ENCODE measurements at places on chromosomes 3 and 15.

DNA sequence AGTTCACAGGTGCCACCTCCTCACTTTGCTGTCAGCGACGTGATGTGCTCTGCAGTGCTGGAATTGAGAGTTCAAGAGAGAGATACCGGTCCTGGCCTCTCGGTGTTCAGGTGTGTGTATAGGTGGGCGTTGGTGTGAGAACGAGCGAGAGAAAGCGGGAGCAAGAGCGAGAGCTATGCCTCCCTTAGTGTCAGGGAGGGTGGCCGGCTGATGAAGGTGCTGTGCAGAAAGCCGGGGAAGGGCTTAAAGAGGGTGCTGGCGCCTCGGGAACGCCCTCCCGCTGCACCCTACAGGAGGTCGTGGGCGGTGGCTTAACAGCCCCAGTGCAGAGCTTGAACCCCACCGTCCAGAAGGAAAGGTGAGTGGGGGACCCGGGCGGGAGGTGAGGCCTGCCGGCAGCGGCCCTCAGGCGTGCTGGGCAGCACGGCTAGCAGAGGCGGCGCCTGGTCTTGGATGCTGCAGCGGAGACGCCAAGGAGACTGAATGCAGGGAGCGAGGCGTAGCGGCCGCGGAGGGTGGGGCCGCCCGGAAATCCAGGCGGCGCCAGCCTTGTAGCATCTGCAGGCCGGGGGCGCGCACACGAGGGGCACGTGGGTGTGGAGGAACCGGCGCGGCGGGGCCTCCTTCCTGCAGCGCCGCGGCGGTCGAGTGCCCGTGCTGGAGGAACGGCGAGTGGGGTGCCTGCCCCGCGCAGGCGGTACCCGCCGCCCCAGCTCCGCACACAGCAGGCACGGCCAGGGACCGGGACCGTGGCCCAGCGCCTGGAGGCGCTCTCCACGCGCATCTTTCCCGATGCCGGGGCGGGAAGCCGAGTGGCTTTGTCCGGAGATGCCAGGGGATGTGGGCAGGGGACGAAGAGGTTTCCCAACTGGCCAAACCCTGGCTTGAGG is 246.8 kb upstream of the TOPAZ1 start:
- DNase-seq: peak; percentile 68

DNA sequence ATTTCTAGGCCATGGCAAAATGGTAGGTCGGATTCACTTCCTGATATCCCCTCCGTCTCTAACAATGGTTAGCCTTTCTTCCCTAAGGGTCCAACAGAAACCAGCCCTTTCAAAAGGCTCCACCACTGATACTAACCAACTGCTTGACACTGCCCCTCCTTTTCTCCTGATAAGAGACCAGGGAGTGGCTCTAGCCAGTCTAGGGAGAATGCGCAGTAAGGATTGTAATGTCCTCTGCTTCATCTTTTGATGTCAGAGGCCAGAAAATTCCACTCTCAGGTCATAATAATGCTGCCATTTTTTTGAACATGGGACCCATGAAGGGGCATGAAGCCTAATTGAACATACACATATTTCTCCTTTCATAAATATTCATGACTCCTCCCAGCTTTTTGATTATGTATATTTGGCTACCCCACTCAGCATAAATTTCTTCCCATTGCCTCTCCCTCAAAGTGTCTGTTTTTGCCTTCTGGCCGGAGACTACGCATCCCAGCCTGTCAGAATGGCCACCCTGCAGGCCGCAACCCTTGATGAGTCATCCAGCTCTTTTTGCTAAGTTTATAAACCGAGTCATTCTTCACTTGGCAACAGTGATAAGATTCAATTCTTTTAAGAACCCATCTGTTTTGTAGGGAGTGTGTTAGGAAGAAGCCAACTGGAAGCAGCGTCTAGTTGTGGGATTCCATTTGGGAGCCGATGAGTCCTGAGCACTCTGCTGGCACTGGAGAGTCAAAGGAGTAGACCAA is 189.0 kb upstream of the MCTP2 start:
- no peak for DNase-seq

GRCh38 chr3:89467898-89468363 is 360.5 kb downstream of the EPHA3 start:
- DNase-seq: no peak

GRCh38 chr3:149252272-149252671 is 30.6 kb upstream of the CP start:
- no peak for DNase-seq

GRCh38 chr3:29581311-29581710 is 300.4 kb downstream of the RBMS3 start:
- DNase-seq: no peak

GRCh38 chr3:18419232-18419631 is 5.9 kb downstream of the SATB1 start:
- no peak for DNase-seq

DNA sequence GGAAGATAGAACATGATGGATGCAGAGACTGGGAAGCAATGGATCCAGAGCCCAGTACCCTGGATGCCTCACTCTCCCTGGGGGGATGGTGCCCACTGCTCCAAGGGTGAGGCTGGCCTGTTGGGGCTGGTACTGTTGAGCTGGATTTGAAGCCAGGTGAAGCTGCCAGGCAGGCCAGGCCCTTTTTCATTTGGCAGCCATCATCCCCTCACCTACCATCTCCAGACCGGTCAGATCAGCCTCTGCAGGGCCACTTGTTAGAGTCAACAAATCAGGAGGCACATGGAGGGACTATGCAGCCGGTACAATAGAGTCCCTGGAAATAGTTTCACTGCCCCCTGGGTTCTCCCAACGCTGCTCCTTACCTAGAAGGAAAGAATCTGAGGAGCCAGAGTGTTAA is 5.9 kb downstream of the MAPKAPK3 start:
- DNase-seq: no peak

- no peak for DNase-seq
Observed at GRCh38 chr3:87702600-87702999, 356.2 kb downstream of the CGGBP1 start.

DNA sequence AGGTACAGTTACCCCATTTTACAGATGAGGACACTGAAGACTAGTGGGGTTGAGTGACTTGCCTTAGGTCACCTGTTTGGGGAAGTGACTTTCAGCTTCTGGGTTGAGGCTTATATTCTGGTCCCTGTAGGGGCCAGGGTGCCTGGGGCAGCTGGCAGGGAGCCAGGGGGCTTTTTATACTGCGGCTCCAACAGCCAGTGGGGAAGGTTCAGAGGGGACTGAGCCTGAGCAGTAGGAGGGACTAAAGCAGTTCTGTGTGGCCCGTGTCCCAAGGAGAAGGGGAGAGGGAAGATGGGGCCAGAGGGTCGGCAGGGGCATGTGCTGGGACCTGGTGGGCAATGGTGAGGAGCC is 37.7 kb downstream of the SLC6A6 start:
- DNase-seq: no peak

- peak; percentile 65 for DNase-seq
Observed at GRCh38 chr15:95259513-95259912, 1028.2 kb downstream of the MCTP2 start.

GRCh38 chr15:35142578-35142977 is 57.5 kb upstream of the NANOGP8 start:
- no peak for DNase-seq

DNA sequence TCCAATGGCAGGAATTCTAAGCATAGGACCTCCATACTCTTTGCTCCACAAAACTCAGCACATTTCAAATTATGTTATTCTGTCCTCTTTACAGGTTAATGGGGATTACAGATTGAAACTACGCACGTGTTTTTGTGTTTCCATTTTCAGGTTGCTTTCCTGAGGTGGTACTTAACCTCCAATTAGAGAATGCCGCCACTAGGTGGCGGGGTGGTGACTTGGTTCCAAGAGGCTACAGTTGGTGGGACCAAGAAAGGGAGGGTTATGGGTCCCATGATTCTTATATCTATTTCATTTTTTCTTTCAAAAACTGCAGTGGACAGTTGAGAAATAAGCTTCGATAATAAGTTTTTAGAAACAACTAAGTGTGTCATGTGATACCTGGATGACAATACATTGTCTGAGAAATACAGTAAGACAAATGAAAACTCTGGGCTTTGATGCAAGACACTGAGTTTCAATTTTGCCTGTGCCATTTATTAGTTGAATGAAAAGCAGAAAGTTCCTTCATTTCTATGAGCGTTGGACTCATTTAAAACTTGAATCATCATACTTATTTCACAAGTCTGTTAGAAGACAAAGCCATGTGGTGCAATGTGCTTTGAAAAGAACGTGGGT is 539.0 kb downstream of the FGF12 start:
- DNase-seq: peak; percentile 25
